Sigmoid colon (tissue), 7 donors: ENCODE measurements at places on chromosomes 2 and 18. TPM values are rescaled to one million over a fixed set of nuclear protein-coding genes. Genes with fewer than 3 reads are reported as not detected.

DNA sequence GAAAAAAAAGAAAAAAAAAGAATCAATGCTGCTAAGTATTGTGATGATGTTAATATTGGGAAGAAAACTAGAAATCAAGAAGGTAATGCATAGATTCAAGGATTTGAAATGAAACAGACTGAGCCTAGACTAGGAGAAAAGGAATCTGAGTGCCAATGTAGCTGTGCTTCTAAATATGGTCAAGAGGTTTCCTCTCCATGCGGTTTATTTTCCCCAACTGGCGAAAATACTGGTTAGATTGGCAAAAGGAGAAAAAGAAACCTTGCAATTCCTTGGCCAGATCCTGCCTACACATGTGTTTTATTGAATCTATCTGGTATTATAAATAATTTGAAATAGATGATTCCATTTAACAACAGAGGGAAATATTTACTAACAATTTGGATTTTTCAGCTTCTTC lies 5.7 kb downstream of the SCN3A start:
- DNase-seq = no peak

GRCh38 chr2:129910446-129911362 lies 68.8 kb upstream of the RAB6C start:
- DNase-seq = no peak

DNA sequence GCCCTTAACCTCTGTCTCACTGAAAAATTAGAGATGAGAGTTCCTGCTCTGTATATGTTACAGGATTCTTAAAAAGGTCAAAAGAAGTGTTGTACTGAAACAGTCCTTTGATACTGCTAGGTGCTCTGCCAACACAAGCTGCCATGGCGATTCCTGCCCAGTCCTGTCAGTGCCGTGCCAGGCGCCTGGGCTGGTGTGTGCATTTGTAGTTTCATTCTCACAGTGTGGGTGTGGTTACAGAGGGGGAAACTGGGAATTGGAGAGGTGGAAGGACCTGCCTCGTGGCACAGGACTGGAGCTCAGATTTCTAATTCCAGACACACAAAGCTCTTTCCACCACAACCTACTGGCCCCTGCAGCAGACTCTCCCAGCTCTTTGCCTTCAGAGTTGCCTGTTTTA lies 122.3 kb upstream of the RAB6C start:
- no peak for DNase-seq

GRCh38 chr2:85584857-85585780 lies 888 bp downstream of the VAMP5 start:
- peak; percentile 77 for DNase-seq

DNA sequence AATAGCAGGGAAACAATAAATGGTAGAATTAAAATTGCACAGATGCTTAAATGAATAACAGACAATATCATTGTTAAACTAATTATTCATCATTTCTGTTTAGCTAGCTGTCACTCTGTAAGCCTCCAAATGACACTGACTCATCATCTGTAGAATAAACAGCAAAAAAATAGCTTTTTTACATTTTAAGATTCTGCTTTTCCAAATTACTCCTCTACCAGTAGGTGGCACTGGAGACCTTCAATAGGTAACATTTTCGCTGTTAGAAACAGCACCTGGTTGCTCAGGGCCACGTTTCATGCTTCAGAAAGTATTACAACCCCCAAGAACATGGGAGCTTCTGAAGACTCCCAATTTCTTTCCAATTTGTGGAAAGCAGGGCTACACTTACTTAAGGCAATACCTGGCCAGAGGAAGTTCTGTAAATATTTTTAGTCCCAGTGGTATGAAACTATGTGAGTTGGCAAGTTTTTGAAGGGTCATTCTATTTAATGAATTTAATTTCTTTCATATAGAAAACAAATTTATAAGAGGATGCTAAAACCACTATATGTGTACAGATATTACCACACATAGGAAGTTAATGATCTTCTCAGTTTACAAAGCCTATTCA lies 45.4 kb downstream of the TTN start:
- DNase-seq = no peak

- peak; percentile 93 for DNase-seq
These were observed 30.9 kb downstream of the MBP start for GRCh38 chr18:77101410-77102258.

DNA sequence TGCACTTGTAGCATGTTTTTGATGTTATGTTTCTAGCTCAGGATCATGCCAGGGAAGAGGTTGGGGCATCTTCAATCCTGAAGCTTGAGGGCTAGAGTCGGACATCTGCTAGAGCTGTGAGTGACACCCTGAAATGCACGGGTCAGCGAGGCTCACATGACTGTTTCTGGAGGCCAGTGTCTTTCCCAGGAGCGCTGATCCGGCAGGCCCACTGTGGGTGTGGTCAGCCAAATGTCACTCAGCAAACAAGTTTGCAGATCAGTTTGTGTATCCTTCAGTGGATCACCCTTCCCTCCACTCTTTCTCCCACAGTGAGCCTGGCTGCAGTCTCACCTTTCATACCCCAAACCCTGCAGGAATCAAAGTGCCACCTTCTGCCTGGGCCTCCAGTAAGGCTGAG lies 23.0 kb upstream of the ARHGEF4 start:
- DNase-seq = no peak

GRCh38 chr2:10688921-10689807 lies 611 bp downstream of the NOL10 start:
- peak; percentile 74 for DNase-seq

DNA sequence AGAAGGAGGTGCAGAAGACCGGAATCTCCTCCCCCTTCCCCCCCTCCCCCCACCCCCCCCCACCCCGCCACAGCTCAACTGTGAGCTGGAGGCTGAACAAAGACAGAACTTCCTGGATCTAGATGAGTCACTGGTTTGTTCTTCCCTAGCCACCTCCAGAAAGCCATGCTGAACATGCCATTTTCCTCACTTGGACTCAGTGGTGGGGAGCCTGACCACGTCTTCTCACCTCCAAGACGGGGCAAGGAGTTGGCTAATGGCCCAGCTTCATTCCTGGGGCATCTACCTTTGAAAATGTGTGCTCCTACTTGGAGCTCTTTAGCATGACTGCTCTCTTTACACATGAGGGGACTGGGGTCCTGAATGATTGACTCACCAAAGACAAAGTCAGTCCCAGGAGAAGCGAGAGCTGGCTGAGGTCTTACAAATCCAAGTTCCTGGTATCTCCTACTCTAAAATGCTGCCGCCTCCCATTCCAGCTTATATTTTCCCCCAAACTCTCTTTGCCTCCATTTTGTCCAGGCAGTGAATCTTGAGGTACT lies 22.6 kb upstream of the FZD5 start:
- DNase-seq = no peak

DNA sequence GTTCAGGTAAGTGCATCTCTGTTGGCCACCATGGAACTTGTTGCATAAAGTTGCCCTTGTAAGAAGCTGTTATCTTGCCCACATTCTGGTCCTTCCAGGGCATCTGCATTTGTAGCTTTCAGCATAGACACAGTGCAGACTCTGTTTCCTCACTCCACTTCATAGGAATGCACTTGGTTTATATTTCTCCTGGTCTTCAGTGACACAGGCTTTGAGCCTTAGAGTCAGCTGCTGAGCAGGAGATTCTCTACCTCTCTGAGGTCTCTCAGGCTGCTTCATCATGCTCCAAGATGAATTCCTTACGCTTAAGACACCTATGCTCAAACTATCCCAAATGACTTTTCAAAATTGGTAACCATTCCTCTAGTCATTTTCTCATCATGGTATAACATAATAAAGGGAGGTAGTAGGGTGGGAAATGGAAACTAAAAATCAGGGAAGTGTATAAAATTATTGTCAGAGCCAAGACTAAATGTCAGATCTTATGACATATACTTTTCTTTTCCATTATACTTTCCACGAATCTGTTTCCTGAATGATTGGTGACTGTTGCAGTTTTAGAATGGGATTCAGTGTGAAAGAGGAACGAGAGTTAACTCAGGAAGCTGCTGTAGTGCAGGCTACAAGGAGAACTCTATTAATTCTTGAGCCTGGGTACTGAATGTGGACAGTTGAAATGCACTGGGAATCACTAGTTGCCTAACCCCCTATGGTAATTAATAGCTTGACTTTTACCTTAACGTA lies 72.0 kb downstream of the GALNT1 start:
- no peak for DNase-seq

- peak; percentile 84 for DNase-seq
These were observed 67.7 kb upstream of the L3MBTL4 start for GRCh38 chr18:6482198-6482977.

DNA sequence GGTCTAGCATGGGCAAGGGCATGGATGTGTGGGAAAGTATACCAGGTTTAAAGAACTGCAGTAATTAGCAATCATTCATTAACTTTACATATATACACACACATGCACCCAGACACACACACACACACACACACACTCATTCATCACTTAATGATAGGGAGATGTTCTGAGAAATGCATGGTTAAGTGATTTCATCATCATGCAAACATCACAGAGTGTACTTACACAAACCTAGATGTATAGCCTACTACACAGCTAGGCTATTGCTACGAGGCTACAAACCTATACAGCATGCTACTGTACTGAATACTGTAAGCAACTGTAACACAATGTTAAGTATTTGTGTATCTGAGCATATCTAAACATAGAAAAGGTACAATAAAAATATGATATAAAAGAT lies 83.6 kb downstream of the COLEC12 start:
- no peak for DNase-seq

GRCh38 chr2:206533977-206534376 lies 90.6 kb downstream of the ADAM23 start:
- DNase-seq = no peak

DNA sequence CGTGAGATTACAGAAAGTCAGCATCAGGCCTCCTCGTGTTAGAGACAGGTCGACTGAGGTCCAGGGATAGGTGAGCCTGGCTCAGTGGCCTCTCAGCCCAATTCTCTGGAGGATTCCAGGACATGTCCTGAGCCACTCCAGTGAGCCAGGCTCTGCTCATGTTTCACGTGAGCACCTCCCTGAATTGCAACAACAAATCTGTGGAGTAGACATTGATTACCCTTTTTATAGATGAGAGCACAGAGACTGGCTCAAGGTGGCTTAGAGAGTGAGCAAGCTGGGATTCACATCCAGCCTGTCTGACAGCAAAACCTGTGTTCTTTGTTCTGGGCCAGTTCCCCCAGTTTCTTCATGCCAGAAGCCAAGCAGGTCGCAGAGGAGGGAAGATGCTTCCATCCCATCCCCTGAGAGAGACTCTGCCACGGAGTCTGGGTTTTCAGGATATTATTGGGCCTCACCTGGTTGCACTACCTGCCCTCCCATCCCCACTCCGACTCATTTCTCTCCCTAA lies 46.4 kb downstream of the HS1BP3 start:
- peak; percentile 73 for DNase-seq

DNA sequence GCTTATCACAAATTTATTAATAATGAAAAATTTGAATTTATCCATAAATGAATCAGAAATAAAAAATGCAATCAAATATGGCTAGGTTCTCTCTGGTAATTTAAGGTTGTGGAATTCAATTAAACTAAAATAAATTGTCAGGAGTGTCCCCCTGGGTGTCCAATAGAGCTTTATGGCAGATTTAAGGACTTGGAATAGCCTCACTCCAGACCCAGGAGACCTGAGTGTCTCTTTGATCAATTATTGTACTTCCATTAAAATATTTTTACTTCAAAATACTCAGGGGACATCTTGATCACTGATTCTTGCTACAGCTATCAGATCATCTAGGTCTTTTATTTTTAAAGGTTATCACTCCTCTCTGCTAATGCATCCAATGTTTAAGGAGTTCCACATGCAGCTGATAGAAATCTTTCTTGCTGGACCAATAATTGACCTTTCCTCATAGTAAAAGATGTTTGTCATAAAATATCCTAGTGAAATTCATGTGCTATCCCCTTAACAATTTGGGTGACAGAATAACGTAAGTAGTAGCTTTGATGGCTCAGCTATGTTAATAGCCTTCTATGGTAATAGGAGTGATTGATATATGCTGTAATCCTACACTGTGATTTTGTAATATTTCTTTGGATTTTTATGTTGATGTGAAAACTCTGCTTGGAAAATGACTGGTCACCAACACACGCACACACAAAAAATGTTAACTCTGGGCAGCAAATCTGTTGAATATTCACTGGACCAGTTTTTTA lies 395.3 kb downstream of the NYAP2 start:
- DNase-seq = no peak

GRCh38 chr2:162007447-162008040 lies 66.5 kb downstream of the DPP4 start:
- no peak for DNase-seq

- no peak for DNase-seq
These were observed 32.6 kb upstream of the SPAG16 start for GRCh38 chr2:213251618-213252017.

GRCh38 chr2:11947956-11948355 lies 201.5 kb downstream of the LPIN1 start:
- DNase-seq = no peak

- no peak for DNase-seq
These were observed 21.5 kb downstream of the NABP1 start for GRCh38 chr2:191699341-191699945.

DNA sequence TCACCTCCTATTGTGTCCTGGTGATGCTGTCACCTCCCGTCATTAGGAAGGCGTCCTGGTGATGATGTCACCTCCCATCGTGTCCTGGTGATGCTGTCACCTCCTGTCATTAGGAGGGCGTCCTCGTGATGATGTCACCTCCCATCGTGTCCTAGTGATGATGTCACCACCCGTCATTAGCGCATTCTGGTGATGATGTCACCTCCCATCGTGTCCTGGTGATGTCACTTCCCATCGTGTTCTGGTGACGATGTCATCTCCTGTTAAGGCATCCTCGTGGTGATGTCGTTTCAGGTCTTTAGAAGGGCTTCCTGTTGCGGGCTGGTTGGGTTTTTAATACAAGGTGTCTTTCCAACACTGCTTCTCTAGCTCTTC lies 40.7 kb downstream of the CTDP1 start:
- DNase-seq = no peak

GRCh38 chr18:51135795-51136194 lies 61.7 kb downstream of the MEX3C start:
- DNase-seq = no peak

- DNase-seq = no peak
These were observed 113.7 kb downstream of the XRCC5 start for GRCh38 chr2:216222650-216223352.

GRCh38 chr2:7009207-7009911 lies 92.1 kb downstream of the RNF144A start:
- no peak for DNase-seq

- no peak for DNase-seq
These were observed 13.7 kb downstream of the NPC1 start for GRCh38 chr18:23572570-23572969.

GRCh38 chr2:196242131-196242620 lies 70.8 kb upstream of the STK17B start:
- DNase-seq = no peak

GALNT5 gene
- total RNA-seq = 1.1 TPM

VIT gene
- 15.0 TPM for total RNA-seq

UGT1A5 gene
- total RNA-seq = not detected

AGXT gene
- not detected for total RNA-seq

IFIH1 gene
- 14.6 TPM for total RNA-seq

TNS1 gene
- total RNA-seq = 1,607 TPM

HOXD13 gene
- total RNA-seq = 48.9 TPM

FLACC1 gene
- total RNA-seq = 1.4 TPM

FBXO48 gene
- total RNA-seq = 0.55 TPM

GAREM1 gene
- total RNA-seq = 9.7 TPM

OTOS gene
- total RNA-seq = not detected

CPLX4 gene
- total RNA-seq = not detected

DNMT3A gene
- 18.1 TPM for total RNA-seq

TAF4B gene
- 6.4 TPM for total RNA-seq

FBXO36 gene
- total RNA-seq = 3.5 TPM

IL18RAP gene
- not detected for total RNA-seq

ANKRD30BL gene
- total RNA-seq = not detected
